Lung (tissue), 17 donors: ENCODE measurements at places on chromosomes 12 and 14. TPM values are rescaled to one million over a fixed set of nuclear protein-coding genes. Genes with fewer than 3 reads are reported as not detected.
A peak's percentile ranks its signal among the peaks of the same experiment; 100 is the strongest.

The COX8C gene
- not detected for total RNA-seq

The IQSEC3 gene
- 7.5 TPM for total RNA-seq

The COCH gene
- total RNA-seq: 0.31 TPM

The LALBA gene
- total RNA-seq: not detected

The TOMM20L gene
- total RNA-seq: 0.74 TPM

The GPHN gene
- 57.6 TPM for total RNA-seq

The REP15 gene
- 0.63 TPM for total RNA-seq

The PRR13 gene
- total RNA-seq: 178 TPM

The KRT71 gene
- total RNA-seq: not detected

GRCh38 chr14:69700575-69700974, 66.4 kb upstream of the SRSF5 start:
- no peak for DNase-seq

DNA sequence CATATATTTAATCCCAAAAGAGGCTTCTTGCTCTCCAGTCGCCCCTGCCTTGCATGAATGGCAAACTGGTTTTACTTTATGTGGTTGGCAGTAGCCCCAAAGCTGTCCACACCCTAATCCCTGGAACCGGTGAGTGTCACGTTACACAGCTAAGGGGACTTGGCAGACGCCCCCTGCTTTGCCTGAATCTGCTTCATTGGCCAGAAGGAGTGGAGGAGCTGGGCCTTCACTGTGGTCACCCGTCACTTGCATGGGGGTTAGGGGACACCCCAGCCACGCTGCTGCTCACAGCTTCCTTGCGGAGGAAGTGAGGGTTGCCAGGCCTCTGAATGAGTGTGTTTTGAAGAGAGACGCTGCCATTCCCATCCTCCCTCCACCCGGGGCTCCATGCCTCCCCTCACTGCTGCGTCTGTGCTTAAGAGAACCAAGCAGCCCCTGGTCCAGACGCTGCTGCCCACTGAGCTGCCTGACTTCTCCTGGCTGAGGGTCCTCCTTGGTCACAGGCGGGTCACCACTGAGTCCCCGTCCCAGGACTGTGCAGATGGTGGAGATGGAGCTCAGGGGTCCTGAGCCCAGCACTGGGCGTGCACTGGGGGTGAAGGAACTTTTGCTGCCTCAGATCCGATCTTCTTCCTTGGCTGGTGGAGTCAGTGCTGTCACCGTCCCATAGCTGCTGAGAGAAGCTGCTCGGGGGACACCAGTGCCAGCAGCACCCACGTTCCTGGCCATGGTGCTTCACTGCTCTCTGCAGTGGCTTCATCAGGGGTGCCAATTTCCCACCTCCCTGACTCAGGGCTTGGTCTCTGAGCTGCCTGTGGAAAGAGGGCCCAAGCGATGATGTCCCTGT, 39.8 kb downstream of the GALNT9 start:
- peak; percentile 40 for DNase-seq

DNA sequence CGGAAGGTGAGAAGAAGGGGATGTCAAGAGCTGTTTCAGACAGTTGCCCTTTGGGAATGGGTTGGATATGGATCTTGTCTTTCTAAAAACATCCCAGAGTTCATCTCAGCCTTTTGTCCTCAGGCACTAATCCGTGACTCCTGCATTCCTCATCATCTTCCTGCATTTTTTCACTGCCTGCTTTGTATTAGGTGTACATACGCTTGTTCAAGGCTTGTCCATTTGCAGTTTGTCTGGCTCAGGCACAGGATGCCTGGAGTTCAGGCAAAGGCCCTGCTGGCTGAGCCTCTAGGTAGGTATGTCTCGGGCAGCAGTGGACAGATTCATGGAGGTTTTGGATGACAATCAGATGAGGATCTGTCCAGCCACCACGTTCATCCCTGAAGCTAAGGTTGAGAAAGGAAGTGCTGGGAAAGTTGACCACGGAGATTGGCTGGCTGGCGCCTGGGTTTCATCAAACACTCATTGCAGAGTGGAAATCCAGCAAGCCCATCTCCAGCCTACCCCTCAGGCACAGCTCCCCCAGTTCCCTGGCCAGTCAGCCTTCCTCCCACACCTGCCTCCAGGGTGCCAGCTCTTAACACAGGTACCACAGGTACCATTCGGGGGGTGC, 12.4 kb upstream of the TMEM106C start:
- no peak for DNase-seq

GRCh38 chr12:15733136-15733535, 56.1 kb downstream of the EPS8 start:
- no peak for DNase-seq

GRCh38 chr12:61563665-61564450, 696.3 kb upstream of the USP15 start:
- peak; percentile 96 for DNase-seq

DNA sequence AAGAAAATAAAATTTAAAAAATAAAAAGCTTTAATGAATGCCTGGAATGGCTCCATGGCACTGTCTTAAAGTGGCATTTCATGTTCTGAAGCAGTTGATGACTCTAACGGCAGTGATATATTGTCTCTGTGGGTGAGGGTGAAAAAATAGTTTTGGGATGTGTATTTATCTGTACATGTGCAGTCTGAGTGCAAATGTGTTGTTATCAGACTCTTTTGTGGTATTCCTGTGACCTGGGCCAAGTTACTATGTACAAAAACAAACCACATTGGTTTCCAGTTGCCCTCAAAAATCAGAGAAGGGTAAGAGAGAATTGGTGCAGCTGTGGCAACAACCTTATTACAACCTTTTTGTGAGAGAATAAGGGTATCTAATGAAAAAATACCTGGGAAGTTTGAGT, 81.7 kb upstream of the CCDC91 start:
- no peak for DNase-seq
